NAMALWA (cell line): ENCODE measurements at places on chromosomes 11 and 22.

DNA sequence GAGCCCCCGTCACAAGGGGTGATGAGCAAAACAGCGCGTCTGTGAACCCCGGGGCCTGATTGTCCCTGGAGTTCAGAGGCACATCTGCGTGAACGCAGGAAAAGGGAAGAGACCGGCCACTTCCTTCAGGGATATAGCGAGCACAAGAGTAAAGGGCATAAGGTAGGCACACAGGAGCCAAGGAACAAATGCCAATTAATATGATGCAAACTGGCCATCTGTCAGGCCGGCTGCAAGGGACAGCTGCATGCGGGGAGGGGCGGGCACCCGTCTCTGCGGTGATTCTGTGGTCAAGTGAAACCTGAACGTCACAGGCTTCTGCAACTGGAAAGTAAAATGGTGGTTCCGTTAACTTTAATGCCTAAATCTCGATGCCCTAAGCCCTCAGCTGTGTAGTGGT lies 64.7 kb downstream of the TRIM29 start:
- DNase-seq = no peak

DNA sequence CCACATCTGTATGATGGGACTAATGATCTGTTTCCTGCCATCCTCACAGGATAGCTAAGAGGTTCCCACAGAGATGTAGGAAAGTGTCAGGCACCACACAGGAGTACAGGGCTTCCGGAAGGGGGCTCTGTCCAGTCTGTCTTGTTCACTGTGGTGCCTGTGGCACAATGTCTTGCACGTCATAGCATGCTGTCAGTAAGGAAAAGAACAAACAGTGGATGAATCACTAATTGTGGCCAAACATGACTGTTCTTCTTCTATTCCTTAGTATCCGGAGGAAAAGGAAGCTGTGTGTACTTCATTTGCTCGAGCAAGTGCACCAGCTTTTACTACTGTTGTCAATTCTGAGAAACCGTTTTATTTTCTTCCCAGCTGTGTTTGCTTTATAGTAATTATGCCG lies 73.4 kb upstream of the YWHAH start:
- DNase-seq = no peak

GRCh38 chr11:117547195-117547850 lies 219.7 kb downstream of the CEP164 start:
- no peak for DNase-seq

DNA sequence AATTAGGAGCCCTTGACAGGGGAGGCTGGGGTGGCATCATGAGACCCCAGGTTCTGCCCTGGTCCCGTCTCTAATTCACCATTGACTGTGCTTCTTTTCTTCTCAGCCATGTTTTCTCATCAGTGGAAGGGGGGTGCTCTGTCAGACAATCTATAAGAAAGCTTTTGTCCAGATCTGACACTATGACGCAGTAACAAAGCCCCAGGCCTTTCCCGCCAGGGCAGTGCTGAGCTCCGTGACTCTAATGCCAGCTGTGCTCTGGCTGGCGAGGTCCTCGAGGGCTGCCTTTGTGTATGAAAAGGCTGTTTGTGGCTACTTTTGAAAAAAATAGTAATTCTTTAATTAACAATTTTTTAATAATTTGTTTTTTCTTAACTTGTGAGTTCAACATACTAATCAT lies 3.2 kb downstream of the CD6 start:
- no peak for DNase-seq

DNA sequence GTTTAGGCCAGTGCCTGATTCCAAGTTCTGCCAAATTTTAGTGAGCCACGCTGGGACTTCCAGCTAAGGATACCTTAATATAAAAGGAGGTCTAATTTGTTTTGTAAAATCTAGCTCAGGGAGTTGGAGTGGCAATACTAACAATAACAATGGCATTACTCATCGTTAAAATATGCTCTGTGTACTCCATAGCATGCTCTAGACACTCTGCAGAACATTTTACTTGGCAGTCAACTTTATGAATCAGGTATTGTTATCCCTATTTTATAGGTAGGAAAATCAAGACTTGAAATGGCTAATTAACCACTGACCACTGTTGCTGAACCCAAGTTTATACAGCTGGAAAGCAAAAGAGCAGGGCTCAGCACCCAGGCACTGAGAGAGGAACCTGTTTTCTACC lies 485.0 kb upstream of the KIRREL3 start:
- no peak for DNase-seq

- DNase-seq = no peak
Observed at GRCh38 chr22:28885939-28886338, 2.6 kb downstream of the ZNRF3 start.

GRCh38 chr11:21066030-21066429 lies 396.6 kb downstream of the NELL1 start:
- no peak for DNase-seq

DNA sequence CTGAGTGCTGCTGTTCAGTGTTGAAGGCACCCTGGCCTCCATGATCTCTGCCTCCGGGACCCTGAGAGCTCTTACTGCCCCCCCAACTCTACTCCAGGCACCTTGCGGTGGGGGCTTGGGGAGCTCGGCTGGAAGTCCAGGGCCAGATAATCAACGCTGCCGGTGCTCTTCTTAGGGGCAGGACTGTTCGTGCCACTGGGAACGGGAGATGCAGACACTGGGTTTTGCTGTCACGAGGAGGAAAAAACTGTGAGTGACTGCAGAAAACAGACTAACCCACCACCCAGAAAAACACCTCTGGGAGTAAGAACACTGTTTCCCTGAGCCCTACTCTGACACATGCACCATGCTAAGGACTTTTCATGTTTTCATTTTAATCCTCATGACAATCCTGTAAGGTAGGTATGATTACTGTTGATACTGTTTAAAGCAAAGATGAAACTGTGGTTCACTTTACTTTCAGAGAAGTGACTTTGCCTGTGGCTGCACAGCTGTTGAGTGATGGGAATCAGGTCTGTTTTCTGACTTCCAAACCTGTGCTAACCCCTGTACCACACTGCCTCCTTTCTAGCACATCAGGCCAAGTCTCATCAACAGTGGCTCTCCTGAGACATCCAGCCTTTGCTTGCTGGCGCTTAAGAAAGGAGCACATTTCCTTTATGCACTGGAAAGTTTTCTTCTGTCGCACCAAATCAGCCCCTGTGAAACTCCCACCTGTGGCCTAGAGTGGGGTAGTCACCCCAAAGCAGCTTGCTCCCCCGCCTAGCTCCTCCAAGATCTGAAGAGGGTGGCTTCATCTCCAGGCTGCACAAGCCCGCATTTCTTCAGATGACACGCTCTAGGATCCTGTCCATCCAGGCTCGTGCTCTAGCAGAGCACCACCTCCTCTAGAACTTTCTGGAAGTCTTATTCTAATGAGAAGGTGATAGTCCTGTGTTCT lies 31.8 kb downstream of the USP35 start:
- no peak for DNase-seq

DNA sequence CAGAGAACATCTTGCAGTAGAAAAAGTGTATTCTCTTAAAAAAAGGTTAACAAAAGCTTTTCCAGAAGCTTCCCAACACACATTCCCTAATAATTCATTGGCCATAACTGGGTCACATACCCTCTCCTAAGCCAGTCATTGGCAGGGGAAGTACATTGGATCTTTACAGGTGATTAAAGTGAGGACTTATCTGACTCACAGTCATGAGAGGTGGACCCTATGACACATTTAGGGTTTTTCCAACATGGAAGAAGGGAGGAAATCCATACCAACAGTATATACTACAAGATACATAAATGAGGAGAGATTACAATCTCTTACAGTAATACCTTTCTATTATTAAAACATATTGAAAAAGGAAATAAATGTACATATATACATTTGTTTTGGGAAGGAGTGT lies 72.2 kb downstream of the CCDC73 start:
- DNase-seq = no peak

DNA sequence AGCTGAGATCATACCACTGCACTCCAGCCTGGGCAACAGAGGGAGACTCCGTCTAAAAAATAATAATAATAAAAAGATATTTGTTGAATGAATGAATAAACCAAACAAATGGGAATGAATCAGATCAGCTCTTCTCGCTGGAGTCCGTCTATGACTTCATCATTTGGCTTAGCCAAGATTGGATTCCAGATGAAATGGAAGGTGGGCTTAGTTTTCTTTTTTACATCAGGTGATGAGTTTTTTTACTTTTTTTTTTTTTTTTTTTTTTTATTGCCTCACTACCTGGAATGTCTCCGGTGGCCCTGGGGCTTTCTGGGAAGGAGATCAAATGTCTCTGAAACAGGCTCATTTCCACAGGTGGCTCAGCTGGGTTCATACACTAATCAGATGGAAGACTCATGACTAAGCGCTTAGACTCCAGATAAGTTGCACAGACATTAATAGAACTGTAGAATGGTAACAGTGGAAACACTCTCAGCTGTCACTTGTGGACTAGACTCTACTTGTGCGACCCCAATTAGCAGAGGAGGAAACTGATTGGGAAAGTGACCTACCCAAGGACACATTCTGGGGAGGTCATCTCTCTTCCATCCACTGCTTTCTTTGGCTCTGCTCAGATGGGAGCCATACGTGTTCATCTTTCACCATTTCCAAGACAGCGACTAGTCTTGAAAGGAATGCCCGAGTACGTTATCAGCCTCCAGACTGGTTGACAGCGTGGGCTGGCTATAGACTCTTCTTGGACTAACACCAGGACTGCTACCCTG lies 20.5 kb upstream of the RBFOX2 start:
- no peak for DNase-seq

- DNase-seq = no peak
Observed at GRCh38 chr11:78265326-78265725, 76.6 kb downstream of the USP35 start.
